ENCODE measurements at places on chromosomes 16 and 17.
A peak's percentile ranks its signal among the peaks of the same experiment; 100 is the strongest.

- DNase-seq: no peak
These were observed 18.3 kb downstream of the SSH2 start for GRCh38 chr17:29911641-29912177.

DNA sequence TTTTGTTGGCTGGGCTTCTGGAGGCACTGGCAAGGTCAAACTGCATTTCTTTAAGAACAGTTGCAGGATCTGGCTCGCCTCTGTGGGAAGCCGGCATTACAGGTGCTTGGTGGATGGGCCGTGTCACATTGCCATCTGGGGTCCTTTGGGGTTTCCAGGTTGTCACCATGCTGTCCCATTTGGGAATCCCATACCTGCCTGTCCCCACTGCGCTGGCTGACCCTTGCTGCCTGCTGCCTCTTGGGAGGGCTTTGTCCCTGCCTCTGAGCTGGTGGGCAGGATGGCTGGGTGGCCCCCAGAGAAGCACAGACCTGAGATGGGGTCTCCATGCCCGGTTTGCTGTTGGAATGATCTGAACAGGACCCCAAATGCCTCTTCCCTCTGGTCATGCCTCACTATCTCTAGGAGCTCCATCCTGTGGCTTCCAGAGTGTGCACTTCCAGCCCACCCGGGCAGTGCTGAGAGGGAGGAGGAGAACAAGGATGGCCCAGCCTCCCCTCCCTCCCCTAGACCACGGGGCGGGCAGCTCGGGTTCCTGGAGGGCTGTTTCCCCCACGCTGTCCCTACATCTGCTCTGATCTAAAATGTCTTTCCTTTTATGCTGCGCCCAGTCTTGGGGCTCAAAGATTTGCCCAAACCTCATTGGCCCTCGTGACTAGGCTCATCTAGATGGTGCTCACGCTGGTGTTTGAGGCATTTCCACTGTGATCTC is 28.0 kb downstream of the OR1D5 start:
- no peak for DNase-seq

GRCh38 chr16:49544828-49545227 is 171.2 kb downstream of the C16orf78 start:
- DNase-seq: no peak

- DNase-seq: no peak
These were observed 2.7 kb downstream of the C16orf89 start for GRCh38 chr16:5062790-5063765.

DNA sequence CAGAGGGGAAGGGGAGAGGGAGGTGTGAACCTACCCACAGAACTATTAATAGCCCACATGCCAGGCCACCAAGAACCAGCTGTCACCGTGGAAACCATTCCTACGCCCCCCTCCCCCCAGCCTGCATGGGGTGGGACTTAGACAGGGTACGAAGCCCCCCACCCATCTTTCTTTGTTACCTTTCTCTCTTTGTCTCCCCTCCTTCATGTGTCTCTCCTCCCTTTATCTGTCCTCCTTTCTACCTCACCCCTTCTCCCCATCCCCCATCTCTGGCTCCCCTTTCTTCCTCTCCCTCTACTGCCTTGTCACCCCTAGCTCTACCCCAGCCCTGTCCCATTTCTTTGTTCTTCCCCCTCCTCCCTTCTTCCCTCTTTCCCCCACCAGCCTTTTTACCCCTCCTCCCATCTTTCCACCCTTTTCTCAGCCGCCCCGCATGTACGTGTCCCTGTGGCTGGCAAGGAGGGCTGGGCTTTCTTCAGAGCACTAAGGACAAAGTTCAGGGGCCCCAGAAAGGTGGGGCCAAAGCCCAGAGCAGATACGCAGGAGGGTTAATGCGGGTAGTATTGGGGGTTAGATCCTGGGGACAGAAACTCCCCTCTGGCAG is 8.0 kb downstream of the THRA start:
- DNase-seq: no peak

- DNase-seq: no peak
These were observed 6.9 kb downstream of the MYO19 start for GRCh38 chr17:36527621-36528250.

- DNase-seq: no peak
These were observed 6.0 kb upstream of the GLIS2 start for GRCh38 chr16:4309833-4310266.

- DNase-seq: no peak
These were observed 206.2 kb downstream of the AXIN2 start for GRCh38 chr17:65355246-65355645.

DNA sequence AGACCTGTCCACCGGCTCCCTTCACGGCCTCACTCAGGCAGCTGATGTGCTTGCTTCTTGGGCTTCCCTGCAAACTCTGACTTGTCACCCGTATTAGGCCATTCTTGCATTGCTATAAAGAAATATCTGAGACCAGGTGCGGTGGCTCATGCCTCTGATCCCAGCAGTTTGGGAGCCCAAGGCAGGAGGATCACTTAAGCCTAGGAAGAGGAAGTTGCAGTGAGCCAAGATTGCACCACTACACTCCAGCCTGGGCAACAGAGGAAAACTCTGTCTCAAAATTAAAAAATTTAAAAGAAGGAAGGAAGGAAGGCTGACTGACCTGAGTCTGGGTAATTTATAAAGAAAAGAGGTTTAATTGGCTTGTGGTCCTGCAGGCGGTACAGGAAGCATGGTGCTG is 17.0 kb downstream of the SOST start:
- DNase-seq: no peak

DNA sequence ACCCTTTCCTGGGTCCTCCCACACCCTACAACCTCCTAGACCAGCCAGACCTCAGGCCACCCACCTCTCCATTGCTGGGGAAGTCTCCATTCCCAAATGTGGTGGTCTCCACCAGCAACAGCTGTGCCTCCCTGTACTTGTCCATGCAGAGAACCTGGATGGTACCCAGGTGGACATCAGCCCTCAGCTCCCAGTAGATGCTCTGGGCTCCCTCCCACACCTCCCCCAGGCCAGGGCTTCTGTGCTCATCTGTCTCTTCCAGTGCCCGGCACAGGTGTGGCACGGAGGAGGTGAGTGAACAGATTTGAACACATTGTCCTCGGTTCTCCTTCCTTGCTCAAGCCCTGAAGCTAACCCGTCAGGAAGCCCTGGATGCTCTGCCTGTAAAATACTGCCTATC is 34.6 kb downstream of the LGALS9 start:
- DNase-seq: no peak

DNA sequence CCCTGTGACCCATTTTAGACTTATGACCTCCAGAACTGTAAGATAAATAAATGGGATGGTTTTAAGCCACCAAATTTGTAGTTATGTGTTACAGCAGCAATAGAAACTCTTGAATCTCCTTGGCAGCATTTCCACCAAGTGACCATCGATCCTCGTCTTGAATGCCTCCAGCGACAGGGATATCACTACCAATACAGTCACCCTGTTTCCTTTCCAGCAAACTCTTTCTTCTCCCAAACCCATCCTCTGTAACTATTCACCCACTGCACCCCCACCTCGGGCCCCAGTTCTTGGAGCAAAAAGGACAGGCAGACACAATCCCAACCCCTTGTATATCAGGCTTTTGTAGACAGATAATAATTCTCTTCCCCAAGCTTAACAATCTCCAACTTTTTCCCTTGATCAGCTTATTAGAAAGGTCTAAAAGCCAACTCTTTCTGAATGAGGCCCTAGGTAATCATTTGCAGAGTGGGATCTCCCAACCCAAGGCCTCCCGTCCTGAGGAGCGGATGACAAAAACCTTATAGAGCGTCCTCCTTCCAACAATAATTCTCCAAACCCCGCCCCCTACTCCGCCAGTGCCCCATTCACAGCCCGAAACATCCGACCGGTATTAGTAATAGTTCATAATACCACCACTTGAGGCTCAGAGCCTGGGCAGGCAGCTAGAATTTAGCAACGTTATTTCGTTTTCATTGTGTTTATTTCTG is 14.7 kb upstream of the PLLP start:
- no peak for DNase-seq

DNA sequence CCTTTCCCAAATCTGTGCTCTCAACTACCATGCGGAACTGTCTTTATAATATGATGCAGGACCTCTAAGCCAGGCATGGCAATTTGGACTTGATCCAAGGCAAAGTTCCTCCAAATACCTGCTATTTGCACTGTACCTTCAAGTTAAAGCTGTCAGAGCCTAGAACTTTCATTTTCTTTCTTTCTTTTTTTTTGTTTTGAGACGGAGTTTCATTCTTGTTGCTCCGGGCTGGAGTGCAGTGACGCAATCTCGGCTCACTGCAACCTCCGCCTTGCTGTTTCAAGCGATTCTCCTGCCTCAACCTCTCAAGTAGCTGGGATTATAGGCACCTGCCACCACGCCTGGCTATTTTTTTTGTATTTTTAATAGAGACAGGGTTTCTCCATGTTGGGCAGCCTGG is 51.7 kb downstream of the ARHGAP27 start:
- no peak for DNase-seq

GRCh38 chr17:42784811-42785592 is 4.6 kb downstream of the WNK4 start:
- no peak for DNase-seq

GRCh38 chr16:54284931-54285413 is 1.6 kb downstream of the IRX3 start:
- no peak for DNase-seq

- DNase-seq: no peak
These were observed 41.3 kb downstream of the MRM3 start for GRCh38 chr17:823501-823902.

DNA sequence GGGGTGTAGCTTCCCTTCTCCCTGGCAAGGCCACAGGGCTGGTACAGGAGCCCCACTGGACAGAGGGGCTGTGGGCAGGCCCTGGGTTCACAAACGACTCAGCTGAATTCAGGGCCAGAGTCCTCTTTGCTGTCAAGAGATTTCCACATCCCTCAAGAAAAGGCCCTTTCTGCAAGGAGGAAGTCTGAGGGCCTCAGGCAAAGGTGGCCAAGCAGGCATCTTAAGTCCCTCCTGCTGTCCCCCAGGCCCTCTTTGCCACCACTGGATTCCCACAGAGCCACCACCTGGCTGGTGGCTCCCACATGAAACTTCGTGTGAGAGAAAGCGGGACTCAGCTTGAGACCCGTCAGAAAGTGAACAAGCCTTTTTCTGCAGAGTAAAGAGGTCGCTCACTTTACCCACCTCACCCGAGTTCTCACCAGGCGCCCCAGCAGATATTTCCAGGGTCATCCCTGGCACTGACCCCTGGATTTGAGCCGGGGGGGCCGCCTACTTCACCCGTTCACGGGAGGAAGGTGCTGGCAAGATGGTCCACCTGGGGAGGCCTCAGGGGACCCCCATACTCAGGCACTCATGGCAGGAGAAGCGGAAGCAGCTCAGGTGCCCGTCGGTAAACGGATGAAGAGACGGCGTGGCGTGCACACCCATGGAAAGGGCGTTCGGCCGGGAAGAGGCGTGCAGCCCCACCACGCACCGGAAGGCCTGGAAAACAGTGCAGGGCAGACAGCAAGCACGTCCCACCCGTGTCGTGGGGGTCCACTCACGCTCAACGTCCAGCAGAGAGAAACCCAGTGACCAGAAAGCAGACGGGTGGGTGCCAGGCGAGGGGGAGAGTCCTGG is 3.6 kb downstream of the RNF166 start:
- no peak for DNase-seq

DNA sequence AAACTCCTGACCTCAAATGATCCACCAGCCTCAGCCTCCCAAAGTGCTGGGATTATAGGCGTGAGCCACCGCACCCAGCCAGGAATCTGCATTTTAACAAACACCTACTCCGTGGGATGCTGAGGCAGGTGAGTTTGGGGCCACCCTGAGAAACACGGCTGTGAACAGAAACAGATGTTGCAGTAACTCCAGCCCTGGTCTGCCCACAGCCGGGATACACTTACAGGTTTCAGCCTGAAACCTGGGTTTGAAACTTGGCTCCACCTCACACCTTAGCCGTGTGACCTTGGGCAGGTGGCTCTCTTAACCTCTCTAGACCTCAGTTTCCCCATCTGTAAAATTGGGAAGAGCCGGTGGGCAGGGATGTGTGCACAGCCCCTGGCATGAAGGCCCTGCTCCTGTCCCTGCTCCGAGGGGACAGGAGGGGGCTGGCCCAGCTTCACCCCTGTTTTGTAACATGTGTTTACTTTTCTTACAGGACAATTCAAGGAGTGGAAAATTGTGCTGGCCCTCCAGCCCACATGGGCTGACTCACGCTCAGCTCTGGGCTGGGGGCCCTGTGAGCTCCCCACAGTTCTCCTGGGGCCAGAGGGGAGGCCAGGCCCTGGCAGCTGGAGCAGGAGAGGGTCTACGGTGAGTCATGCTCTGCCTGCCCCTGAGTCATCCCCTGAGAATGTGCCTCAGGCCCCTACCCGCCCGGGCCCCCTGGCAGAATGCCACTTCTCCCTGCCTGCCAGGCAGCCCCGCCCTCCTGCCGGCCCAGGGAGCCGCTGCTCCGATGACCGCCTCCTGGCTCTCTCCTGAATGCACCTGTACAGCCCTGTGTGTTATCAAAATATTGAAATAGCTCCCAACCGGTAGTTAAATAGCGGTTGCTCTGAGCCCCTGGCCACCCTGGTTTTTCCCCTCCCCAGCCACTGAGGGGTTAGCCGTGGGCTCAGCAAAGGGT is 7.7 kb upstream of the PPL start:
- no peak for DNase-seq

DNA sequence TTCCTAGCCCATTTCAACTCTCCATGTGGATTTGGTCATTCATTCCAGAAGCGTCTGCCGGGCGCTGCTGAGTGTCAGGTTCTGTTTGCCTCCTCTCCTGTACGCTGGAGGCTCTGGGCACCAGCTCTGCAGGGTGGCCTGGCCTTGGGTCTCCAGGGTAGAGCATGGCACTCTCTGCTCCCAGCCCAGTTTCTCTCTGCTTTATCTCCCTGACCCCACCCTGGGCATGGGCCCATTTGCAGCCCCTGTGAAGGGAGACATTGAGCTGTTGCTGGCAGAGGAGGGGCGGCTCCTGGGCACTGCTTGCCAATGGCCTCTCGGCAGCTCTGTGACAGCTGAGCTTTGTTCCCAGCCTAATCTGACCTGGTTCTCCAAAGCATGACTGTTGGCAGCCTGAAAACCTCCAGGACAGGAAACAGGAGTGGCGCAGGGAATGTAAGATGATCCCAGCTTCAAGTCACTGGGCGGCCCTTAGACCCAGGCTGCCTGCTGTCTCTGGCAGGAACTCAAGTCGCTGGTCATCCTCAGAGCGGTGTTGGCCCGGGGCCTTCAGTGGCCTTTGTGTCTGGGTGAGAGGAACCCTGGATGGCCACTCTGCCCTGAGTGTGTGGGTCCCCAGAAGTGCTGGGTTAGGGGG is 146.8 kb downstream of the SEC14L1 start:
- no peak for DNase-seq

- DNase-seq: no peak
These were observed at the start of gene MYO15A for GRCh38 chr17:18108401-18109312. TSS of gene MYO15A (plus strand) at chr17:18108756. CDS start at chr17:18118801, 10,045 bp downstream.

DNA sequence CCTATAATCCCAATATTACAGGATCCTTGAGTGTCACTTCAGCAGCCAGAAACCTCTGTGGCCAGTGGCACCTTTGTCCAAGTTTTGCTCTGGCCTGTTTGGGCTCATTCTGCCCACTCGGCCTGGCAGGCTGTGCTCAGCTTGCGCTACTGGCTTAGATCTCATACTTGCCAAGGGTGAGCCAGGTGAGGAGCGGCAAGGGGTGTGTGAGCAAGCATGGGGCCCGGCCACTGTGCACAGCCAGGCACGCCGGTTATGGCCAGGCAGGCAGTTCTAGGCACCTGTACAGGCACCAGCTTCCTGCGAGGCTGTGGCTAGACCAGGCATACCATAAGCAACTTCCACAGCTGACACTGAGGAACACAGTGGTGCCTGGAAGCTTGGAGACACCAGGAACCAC is 16.9 kb upstream of the USP22 start:
- no peak for DNase-seq

GRCh38 chr17:58956997-58957724 is 149.5 kb downstream of the TRIM37 start:
- DNase-seq: no peak

- DNase-seq: peak; percentile 26
These were observed 761 bp downstream of the GAN start for GRCh38 chr16:81315271-81316175.

GRCh38 chr17:80793851-80794267 is 197.8 kb upstream of the CHMP6 start:
- no peak for DNase-seq

Data from anterior cingulate cortex (tissue), 58 donors.